ENCODE measurements at places on chromosomes 1 and 21.

- no peak for DNase-seq
Measured at GRCh38 chr1:225872075-225872430, 10.1 kb downstream of the TMEM63A start.

DNA sequence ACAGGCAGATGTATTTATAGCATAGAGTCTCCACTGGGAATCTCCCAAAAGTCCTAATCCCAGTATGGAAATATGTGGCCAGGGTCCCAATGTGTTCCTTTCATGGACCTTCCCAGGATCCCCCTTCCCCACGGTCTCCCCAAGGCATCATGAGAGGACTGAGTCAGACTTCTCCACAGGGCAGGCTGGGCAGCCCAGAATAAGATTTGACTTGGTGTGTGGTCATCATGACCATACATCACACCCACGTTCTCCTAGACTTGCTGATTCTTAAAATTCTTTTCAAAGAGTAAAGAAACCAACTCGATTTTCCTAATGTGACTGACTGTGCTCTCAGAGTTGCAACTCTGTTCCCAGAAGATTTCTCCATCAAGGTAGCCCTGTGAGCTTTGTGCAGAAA lies 93.9 kb upstream of the CD34 start:
- DNase-seq = no peak

DNA sequence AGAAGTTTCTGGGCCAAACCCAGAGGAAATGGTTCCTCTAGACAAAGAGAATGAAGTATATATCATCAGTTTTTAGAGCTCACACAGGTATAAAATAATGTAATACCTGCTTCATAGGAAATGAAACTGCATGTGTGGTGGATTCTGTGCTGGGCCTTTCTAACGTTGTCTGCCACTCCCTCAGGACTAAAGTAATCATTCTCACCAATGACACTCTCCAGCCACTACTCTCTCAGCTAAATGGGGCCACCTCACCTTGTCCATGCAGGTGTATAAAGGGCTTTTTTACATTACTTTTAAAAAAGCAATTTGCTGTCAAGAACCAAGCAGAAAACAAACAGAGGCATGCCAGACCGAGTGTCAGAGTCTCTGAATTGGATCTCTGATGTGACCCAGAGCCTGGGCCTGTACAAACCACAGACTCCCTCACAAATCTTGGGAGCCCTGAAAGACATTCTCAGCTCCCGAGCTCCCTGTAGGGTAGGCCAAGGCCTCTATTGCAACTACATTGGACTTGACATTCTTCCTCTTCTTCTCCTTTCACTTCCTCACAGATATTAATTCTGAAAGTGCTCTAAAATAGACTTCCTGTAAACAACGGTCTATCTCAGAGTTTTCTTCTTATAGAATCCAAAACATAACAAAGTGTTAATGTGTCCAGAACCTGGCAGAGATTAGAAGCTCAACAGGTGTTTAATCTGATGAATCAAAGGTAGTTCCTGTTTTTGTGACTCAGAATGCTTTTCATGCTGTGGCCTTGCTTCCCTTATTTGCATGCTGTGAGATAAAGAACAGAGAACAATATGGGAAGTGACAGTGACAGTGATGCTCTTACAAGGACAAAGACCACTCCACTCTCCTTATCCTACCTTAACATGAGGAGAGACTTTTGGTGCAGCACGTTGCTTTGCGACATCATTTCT lies 8.6 kb downstream of the AIM2 start:
- DNase-seq = no peak

- no peak for DNase-seq
Measured at GRCh38 chr1:101089613-101090338, 64.2 kb upstream of the DPH5 start.

DNA sequence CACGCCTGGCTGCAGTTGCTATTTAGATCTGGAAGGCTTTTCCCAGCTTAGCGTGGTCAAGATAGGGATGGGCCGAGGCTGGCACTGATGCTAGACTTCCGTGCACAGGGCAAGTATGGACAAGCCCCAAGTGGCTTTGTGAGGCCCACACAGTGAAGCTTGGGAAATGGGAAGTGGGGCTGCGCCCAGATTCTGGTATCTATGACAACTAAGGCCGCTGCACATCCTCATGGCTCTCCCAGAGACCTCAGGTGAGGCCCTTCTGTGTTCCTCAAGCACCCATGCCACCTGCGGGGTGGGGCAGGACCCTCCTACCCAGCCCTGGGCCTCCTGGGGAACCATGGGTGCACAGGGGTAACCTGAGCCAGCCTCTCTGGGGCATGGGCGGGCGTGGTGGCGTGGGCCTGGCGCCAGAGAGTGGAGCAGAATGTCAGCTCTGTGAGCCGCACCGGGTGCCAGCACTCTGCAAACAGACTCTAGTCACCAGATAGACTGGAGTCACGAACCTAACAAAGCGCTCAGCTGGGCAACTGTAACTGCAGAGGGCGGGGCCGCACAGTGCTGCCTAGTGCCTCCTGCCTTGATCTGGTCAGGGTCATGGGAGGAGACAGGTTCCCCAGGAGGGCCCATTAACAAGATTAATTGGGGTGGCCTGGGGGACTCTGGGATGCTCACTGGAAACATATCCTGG lies 46.4 kb downstream of the ELF3 start:
- DNase-seq = no peak

GRCh38 chr1:61215119-61215518 lies 132.8 kb downstream of the NFIA start:
- DNase-seq = no peak

DNA sequence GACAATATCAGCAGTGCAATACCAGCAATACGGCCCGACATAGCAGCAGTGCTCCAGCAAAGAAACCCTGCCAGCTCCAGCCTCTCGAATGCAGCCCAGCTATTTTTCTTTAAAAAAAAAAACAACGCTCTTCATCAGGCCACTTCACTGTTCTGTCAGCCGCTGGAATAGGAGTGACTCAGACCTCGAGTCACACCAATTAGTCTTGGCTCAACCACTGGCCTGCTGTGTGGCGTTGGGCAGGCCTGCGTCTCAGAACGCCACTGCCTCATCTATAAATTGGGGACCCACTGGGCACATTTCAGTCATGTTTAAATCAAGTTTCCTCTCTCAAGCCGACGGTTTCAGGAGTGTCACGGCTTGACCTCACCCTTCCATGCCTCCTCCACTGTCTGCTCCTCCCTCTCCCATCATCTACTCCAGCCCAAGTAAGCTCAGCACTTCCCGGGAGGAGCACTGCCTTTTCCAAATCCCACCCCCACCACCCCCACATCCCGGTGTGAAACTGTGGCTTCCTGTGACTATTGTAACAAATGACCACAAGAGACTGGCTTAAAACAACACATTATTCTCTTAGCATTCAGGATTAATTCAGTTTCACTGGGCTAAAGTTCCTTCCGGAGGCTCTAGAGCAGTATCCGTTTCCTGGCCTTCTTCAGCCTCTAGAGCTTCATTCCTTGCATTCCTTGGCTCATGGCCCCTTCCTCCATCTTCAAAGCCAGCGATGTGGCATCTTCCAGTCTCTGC lies 71.9 kb upstream of the EFHD2 start:
- no peak for DNase-seq

- DNase-seq = no peak
Measured at GRCh38 chr1:155650231-155650757, 38.3 kb downstream of the YY1AP1 start.

DNA sequence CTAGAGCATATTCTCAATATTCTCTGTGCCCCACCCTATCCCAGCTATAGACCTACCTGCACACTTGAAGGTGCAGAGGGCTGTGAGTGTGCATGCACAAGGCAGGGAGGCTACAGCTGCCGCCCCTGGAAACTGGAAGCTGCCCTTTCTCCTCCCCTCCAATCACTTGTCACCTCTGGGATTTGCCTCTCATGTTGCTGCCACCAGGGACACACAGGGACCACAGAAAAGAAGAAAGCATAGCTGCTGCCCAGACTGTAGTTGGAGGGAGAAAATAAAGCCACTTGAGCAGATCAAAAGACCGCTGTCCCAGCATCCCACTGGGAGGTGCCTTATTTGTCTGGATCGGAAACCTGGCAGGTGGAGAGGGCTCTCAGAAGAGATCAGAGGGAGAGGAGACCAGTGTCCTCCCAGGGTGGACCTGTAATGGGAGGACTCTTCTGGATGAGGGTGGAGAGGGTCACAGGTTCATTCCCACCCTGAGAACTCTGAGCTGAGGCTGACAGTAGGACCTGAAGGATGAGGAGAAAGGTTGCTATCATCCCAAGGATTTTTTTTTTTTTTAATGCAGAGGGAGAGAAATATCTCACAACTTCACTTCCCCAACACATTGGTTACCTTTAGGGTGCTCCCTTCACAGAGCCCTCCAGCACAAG lies 7.6 kb upstream of the INPP5B start:
- peak; percentile 47 for DNase-seq

- peak; percentile 33 for DNase-seq
Measured at GRCh38 chr21:43203591-43203990, 34.8 kb downstream of the CRYAA start.

- no peak for DNase-seq
Measured at GRCh38 chr1:160022330-160023310, 9.2 kb downstream of the PIGM start.

GRCh38 chr1:30353637-30354036 lies 369.7 kb downstream of the MATN1 start:
- peak; percentile 13 for DNase-seq

GRCh38 chr1:53826367-53826766 lies 11.7 kb downstream of the NDC1 start:
- no peak for DNase-seq

Data from ecto neural progenitor cell (in vitro differentiated cells).